ENCODE measurements at places on chromosomes 4 and X.
A peak's percentile ranks its signal among the peaks of the same experiment; 100 is the strongest.

GRCh38 chr4:80576796-80577195, 241.3 kb downstream of the CFAP299 start:
- DNase-seq: no peak

DNA sequence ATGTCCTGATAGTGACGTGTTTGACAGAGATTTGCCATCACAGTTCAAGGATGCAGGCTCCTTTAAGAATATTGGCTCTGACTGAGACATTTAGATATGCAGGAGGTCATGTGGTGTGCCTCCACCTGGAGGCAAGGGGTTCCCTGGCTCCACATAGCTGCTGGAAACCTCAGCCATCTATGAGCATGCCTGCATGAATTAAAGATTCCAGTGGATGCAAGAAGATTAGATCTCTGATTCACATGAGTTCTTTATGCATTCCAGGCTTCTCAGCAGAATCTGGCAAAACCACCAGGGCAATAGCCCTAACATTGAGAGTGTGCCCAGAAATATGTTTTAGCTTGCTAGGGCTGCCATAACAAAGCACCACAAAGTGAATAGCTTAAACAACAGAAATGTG, 298.5 kb upstream of the AADAT start:
- no peak for DNase-seq

DNA sequence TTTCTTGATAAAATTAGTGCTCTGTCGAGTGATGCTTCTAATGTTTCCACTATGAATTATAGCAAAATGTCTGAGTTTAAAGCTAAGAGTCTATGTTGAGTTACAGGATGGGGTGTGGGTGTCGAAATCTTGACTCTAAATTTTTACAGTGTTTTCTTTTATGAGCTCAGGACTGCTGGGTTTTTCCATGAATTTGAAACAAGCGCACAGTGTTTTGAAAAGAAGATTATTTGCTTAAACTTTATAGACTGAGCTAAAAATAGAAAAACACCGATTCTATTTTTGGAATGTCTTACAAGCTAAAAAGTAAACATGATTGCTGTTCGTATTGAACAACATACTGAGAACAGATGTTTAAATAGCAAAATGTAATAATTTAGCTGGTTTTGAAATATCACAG, 7.5 kb downstream of the PTTG2 start:
- DNase-seq: no peak

DNA sequence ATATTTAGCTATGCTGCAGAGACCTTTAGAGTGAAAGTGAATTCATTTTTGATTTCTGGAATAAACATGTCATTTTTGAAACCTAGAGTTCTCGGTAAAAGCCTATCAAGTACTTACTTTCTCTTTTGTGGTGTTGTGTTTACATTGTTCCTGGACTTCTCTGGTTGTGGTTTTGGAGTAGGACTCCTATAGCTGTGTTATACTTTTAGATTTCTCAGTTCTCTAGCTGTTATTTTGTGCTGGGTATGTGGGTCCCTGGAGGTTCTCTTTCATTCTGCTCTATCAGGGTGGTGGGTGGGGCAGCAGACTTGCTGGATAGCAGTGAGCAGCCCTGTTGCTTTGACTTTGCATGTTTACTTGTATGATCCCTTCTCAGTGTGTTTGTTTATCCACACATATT, 25.6 kb upstream of the MSMO1 start:
- no peak for DNase-seq

DNA sequence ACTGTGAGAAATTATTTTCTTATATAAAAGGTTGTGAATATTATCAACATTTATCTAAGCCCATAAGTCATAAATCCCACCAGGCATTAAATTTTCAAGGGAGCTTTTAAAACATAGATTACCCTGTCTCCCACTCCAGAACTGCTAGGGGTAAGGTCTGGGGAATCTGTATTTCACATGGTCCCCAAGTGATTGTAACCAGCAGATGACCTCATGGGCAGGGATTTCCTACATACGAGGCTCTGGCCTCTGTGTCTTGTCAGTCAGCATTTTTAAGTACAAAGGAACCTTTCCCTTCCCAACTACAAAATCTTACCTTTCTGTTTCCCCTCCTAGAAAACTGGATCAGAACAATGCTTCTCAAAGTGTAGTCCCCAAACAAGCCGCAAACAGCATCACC, 188.6 kb downstream of the TSPAN5 start:
- DNase-seq: no peak

DNA sequence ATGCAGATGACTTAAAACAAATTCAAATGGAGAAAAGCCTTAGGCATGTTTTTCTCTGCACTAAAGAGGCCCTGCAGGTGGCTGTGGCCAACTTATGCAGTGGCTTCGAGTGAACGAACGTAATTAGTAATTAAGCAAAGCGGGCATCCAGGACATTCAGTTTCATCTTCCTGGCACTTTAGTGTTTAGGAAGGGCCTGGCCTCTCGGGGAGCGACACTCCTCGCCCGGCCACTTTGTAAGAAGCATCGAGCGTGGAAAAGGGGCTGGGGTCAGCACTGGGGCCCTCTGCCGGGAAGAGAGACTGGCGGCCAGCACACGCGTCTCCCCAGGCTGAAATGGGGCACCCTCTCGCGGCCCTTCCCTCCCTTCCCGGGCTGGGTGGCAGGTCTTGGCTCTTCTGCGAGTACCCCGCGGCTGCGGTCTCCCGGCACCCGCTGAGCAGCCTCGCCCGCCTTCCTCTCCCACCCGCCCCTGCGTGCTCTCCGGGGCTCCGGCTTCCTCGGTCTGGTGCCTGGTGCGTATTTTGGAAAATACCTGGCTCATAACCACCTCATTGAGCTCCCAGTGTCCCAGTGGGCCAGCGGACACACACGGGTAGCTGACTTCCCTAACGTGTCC, 677 bp upstream of the CYP4V2 start:
- peak; percentile 44 for DNase-seq

DNA sequence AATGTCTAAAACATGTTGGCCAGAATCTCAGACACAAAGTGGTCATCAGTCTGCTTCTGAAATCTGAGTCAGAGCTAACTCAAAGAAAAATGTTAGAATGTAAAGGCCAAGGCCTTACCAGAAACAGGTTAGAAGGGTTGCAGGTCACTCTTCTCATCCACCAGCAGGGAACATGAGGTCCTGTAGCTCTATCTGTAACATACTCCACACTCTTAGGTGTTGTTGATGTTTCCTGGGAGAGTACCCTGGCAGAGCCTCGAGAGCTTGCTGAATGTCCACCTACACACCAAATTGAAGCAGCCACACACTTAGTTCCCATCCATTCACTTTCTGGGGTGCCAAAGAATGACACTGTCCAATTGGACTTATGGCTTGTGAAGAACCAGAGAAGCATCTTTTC, 76.6 kb upstream of the INPP4B start:
- DNase-seq: no peak

DNA sequence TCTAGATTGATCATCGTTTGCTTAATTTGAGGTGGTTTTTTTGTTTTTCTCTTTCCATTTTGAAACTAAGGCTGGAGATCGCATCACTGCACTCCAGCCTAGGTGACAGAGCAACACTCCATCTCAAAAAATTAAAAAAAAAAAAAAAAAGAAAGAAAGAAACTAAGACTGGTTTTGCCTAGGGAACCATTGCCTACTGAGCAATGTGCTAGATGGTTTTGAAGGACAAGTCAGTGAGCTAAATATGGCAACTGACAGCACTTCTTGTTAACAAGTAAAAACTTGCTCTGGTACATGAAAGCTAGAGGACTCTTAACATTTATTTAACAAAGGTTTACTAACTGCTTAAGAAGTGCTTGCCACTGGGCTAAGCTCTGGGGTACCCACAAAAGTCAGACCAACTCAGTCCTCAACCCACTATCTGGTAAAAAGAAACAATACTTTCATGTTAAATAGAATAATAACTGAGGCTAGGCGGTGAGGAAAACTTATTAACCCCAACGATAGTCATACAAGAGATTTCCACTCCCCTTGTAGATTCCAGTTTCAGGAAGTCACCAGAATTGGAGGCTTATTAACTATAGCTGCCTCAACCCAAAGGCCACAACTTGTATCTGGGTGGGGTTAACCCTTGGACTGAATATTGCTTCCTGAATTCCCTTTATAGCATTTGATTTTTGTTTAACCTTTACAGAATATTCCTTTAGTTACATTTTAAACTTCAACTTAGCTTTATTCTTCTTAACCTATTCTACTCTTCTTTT, 111.6 kb downstream of the FRYL start:
- no peak for DNase-seq

- no peak for DNase-seq
These were observed 154.5 kb downstream of the SPOCK3 start for GRCh38 chr4:167079762-167080161.

DNA sequence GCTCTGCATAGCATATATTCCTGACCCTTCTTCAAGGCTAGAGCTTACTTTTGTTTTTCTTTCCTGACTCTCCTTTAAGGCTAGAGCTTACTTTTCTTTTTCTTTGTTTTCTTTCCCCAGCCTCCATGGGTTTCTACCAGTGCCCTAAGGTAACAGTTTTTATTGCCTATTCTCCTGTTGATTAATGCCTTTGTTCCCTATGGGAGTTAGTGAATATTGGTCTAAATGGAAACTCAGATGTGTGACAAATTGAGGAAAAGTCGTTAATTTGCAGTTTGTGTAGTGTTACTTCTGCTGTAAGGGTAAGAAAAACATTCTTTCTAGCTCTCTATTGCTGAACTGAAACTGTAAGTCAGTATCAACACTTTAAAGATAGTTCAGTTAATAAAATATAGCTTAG, 358.7 kb downstream of the IL15 start:
- no peak for DNase-seq

GRCh38 chr4:163679189-163679588, 184.7 kb downstream of the TMA16 start:
- no peak for DNase-seq

- peak; percentile 68 for DNase-seq
These were observed at the start of gene GABRB1 for GRCh38 chr4:47031011-47031678. TSS of gene GABRB1 (plus strand) at chr4:47031567.

All from posterior cingulate gyrus (tissue), 11 donors.